ENCODE measurements at places on chromosomes 12 and 14.

GRCh38 chr14:51859131-51859530 is 1.3 kb upstream of the GNG2 start:
- no peak for DNase-seq

DNA sequence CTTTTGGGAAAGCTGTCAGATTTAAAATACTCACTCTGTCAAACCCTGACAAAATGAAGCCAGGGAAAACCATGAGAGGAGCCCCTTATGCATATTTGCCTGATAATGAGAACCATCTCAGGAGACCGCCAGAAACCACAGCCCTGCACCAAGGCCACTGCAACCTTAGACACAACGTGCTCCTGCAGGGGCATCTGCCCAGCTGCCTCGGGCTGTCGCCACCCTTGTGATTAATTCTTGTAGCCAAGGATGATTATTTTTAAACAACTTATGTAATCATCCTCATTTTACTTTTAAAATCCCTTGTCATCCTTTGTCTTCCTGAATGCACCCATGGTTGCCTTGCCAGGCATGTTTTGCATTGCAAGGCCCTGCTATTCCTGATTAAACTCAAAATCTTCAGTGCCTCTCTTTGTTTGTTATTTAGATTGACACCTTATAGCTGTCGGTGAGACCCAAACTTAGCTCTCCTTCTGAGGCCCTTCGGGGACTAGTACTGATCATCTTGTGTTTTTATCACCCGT is 766.4 kb upstream of the TMEM132C start:
- DNase-seq, result no peak

- DNase-seq, result no peak
Measured at GRCh38 chr12:58847901-58848600, 72.3 kb downstream of the LRIG3 start.

- no peak for DNase-seq
Measured at GRCh38 chr12:6031001-6031400, 85.9 kb upstream of the ANO2 start.

DNA sequence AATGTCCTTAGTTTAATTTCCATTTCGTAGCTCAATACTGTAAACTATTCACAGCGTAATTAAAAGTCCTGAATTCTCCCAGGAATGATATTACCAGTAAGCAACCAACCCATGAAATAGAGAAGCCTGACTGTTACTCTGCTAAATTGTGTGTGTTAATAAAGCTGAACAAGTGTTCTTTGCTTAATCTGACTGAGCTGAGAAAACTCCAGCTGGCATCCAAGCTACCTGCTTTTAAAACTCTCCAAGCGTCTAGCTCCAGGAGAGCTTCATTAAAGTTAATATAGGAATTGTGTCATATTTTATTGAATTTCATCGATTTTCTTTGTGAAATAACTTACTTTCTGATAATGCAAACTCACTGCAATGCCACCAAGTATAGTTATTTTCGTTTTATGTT is 524.4 kb downstream of the SLC16A7 start:
- no peak for DNase-seq

DNA sequence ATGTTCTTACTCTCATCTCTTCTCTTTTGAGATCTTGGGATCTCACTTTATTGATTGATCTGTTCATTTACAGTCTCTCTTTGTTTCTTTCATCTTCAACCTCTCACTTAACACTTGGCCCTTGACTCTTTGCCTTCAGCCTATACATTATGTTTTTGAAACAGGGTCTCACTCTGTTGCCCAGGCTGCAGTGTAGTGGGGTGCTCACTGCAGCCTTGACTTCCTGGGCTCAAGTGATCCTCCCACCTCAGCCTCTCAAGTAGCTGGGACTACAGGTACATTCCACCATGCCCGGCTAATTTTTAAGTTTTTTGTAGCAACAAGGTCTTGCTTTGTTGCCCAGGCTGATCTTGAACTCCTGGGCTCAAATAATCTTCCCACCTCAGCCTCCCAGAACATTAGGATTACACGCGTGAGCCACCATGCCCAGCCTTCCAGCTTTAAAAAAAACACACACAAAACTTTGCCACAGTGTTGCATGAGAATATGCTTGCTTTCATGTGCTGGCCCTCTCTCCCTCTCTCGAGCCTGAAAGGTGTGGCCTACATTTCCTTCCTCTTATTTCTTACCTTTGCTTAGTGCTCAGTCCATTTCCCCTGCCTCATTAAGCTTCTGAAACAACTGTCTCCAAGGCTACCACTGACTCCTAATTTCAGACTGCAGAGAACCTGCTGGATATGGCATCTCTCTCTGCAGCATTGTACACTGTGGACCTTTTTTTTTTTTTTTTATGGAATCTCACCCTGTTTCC is 9.9 kb downstream of the DIP2B start:
- DNase-seq, result no peak

DNA sequence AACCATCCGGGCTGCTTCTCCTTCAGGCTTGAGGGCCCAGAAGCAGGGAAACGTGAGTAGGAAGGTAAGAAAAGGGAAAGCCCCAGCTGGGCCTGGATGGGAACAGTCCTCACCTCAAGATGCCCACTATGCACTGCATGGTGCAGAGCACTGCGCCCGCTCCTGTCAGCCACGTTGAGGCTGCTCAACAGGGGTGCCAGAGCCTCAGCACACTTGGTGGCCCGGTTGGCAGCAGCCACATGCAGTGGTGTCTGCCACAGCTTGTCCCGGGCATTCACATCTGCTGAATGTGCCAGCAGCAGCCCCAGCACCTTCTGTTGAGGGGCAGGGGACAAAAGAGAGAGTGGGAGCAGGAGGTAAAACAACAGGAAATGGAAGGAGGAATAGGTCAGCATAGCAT is 2.5 kb downstream of the ANKRD52 start:
- no peak for DNase-seq

DNA sequence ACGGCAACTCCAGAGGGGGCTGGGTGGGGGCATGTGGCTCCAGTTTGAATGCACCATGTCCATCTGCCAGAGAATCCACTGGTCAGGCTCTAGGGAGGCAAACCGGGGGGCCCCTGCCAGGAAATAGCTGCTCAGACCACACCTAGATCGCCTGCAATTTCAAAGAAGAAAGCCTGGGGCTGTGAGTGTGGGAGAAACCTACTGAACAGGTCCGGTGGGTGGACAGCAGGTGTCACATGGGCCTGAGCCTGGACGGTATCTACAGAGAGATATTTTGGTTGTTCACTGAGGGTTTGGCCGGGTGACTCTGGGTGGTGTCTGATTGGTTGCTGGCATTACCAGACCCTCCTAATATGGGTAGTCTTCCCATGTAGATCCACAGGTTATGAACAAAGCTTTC is 32.0 kb downstream of the DAO start:
- no peak for DNase-seq

- DNase-seq, result no peak
Measured at GRCh38 chr12:22682663-22683062, 57.7 kb downstream of the ETNK1 start.

DNA sequence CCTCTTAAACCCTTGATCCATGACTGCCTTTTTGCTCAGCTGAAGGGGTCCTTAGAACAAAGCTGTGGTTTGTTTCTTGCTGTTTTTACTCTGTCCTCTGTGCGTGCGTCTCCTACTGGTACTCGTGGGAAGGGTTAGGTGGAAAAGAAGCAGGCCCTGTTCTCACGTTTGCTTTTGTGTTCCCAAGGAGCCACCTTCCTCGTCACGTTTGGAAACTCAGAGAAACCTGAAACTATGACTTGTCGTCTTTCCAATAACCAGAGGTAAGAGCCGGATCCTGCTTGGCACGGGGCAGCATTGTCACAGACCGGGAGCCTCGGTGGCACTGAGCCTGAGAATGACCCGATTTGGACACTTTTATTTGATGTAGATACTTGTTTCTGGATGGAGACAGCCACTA is 13.1 kb downstream of the ZFYVE21 start:
- no peak for DNase-seq

GRCh38 chr14:104460791-104461651 is 118.5 kb upstream of the C14orf180 start:
- no peak for DNase-seq

- no peak for DNase-seq
Measured at GRCh38 chr14:58815794-58816193, 178.0 kb downstream of the DACT1 start.

- no peak for DNase-seq
Measured at GRCh38 chr12:49195736-49196135, 6.9 kb upstream of the TUBA1A start.

- no peak for DNase-seq
Measured at GRCh38 chr14:104201063-104201462, 62.7 kb downstream of the KIF26A start.

- no peak for DNase-seq
Measured at GRCh38 chr12:25384893-25385248, 134.1 kb upstream of the KRAS start.

DNA sequence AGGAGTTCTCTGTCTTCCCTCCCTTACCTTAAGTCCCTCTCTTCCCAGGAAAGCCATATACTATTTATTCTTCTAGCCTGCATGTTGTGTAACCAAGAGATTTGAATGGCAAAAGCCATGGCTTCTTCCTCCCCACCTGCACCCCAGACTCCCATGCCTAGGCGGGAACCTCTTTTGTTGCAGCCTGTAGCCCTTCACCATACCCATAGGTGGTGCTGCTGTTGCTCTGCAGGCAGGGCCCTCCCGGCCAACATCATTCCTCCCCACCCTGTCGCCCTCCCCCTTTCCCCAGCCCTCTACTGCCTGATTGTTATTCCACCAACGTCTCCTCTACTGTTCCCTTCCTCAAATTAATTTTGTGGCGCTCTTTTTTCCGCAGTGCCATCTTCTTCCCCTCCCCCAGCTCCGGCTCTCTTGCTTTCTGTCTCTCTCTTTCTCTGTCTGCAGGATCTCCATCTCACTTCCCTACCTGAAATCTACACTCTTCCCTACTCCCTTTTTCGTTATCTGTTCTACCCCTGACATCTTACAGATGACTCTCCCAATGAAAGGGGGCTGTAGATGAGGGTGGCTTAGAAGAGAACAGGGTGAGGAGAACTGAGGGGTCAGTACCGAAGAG is 13.8 kb downstream of the NGDN start:
- no peak for DNase-seq

GRCh38 chr12:53844994-53845844 is 93.4 kb upstream of the HOXC13 start:
- DNase-seq, result peak; percentile 28

DNA sequence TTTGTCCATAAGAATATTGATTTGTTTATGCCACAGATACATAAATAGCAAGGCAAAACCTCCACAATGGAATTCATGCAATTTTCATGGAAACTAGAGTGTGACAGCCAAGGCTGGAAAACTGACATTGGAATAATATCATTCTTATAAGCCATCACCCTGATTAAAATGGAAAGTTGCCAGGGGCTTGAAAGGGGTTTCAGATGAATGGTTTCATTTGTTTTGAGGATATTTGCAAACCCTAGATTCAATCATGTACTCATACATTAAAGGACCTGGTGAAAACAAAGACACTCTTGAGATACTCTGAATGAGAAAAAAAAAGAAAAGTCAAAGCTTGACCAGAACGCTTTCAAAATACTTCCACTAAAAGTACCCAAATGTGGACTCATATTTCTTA is 205.7 kb downstream of the DIO2 start:
- DNase-seq, result no peak

DNA sequence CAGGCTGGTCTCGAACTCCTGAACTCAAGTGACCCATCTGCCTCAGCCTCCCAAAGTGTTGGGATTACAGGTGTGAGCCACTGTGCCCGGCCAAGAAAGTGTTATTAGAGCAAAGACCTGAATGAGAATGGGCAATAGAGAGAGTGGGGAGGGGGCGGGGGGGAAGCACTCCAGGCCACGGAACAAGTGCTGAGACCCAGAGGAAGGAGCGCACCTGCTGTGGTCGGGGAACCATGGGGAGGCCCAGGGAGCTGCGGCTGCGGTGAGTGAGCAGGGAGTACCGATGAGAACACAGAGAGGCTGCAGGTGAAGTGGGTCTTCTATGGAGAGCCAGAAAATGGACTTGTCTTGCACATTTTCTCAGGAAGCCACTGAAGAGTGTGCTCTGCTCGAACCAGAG is 10.8 kb downstream of the SMIM41 start:
- DNase-seq, result no peak

GRCh38 chr12:94802796-94803195 is 152.4 kb upstream of the TMCC3 start:
- no peak for DNase-seq

DNA sequence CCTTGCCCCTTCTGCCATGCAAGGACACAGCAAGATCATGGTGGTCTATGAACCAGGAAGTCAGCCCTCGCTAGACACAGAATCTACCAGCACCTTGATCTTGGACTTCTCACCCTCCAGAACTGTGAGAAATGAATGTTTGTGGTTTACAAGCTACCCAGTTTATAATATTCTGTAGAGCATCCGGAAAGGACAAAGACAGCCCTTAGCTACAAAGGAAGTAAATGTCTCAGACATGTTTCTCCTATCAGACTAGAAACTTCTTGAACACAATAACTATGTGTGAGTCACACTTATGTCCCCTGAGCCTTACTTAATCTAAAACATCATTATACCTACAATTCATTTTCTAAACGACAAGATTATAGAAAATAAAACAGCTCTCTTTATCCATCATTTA is 176.7 kb downstream of the KLHL28 start:
- DNase-seq, result no peak

GRCh38 chr12:130083002-130083401 is 79.3 kb upstream of the FZD10 start:
- no peak for DNase-seq

GRCh38 chr12:51590347-51591015 is 552 bp upstream of the SCN8A start:
- peak; percentile 60 for DNase-seq

DNA sequence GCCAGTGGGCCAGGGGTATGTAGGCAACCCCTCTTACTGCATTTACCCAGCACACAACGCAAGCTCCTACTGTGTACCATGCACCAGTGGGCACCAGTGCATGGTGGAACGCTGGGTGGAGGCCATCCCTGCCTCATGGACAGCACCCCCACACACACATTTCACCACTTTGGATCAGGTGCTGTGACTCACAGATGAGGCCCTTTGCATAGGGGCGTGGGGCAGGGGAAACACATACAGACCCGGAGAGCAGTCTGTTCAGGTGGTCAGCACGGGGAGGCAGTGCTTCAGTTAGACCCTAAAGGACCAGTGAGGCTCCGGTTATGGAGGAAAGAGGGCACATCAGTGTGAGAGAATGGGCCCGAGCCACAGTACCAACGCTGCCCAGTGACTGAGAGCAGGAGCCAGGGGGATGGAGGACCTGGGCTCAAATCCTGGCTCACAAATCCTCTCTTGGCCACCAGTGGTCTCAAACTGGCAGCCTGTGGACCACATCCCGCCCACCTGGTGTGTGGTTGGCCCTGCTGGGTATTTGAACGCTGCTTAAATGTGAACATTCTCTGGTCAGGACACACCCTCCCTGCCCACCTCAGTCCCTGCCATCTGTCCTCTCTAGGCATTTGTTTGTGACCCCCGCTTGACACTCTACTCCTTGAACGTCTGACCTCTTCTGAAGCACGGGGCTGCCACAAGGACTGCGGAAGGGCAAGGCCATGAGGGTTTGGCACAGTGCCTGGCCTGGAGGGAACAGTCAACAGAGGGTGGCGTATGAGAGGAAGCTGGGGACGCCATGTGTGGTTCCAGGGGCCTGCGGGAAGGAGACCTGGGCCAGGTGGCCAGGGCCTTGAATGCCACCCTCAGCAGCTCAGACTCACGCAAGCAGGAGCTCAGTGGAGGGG is 46.7 kb downstream of the FAM222A start:
- DNase-seq, result no peak

All from GM04504 (cell line).